Activated naive CD4-positive, alpha-beta T cell treated with anti-CD3 and anti-CD28 coated beads, Interleukin-2, amount 50 U/mL, for 72 hours (primary cell): ENCODE measurements at places on chromosomes 1 and 21.

DNA sequence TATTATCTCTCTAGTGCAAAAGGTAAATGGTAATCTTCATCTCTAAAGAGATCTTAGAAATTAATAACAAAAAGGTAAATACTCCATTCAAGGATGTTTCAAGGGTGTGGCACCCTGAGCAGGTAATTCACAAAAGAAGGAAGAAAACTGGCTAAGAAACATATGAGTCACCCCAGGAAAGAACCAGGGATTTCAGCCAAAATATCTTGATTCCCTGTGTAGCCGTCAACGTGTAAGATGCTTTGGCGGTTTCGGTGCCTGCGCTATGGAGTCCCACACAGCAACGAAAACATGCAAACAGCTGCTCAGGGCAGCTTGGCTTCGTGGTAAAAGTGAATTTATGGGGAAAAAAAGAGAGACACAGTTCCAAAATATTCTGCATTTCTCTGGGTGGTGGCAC, 3.7 kb downstream of the ITGB2 start:
- no peak for DNase-seq

DNA sequence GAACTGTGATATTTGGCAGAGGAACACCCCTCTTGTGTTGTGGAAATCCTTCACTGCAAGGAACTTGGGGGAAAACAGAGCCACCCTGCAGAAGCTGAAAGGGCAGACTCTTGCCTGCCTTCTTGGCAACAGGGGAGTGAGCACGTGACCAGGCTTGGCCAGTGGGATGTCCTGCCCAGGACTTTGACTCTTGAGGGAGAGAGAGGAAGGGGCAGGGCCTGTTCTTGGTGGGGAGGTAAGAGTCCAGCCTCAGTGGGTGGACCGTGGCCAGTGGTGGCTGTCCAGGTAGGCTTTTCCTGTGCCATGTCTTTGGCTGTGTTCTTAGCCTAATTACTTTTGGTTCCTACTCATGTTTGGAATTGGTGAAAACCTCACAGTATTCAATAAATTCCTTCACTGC, 8.6 kb upstream of the AK2 start:
- DNase-seq, result no peak

DNA sequence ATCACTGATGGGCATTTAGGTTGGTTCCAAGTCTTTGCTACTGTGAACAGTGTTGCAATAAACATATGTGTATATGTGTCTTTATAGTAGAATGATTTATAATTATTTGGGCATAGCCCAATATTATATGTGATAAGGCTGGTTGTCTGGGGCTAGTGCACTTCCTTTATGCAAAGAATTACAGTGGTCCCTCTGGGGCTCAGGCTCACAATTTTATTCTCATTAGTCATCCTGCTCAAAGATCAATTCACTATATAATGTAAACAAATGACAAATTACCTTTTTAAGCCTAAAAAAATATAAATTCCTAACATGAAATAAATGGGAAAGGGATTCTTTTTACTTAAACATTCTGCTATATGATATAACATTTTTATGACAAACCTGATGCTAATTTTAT, 5.0 kb downstream of the PLPPR4 start:
- no peak for DNase-seq

DNA sequence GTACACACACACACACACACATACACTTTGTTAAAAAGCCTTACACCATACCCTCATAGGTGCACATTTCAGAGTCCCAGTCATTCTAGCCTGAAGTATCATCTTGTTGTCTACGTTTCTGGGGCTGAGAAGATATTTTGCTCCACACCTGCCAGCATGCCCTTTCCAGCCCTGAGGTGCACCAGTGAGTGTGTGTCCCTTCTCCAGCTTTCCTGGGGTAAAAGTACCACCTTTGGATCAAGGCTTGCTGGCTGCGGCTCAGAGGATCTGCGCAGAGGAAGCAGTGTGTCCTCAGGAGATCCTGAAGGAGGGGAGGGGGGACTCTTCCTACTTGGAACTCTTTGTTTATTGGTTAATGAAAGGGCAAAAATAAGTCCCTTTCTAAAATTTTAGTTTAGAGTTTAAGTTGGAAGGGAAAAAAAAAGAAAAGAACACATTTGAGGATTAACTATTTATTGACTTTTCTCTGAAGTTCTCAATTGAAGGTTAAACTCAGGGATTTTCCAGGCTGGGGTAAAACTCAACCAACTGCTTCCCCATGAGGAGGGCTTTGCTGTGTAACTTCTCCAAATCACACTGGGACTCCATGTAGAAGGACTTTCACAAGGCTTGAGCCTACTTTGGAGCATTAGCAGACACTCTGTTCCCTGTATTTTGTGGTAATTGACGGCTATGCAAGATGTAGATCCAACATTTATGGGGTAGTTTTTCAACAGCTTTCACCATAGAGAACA, 200.3 kb upstream of the SGIP1 start:
- DNase-seq, result no peak

GRCh38 chr1:94501935-94502334, 39.6 kb downstream of the F3 start:
- DNase-seq, result no peak

DNA sequence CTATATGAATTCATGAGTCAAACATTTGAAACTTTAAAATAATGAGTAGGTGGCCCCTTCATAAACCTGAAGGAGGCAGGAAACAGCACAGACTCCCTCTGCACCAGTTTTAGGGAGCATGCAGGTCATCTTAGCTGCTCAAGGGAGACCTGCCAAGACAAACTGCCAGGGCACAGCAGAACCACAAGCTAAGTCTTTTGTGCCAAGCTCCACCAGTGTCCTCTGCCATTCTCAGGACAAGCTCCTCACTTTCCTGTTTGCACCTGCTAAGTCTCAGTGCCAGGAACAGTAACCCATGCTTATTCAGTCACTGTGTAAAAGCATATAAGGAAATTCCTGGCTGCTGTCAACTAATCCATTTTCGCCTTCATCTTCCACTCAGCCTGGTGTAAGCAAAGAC, 368.9 kb downstream of the SEC16B start:
- no peak for DNase-seq

DNA sequence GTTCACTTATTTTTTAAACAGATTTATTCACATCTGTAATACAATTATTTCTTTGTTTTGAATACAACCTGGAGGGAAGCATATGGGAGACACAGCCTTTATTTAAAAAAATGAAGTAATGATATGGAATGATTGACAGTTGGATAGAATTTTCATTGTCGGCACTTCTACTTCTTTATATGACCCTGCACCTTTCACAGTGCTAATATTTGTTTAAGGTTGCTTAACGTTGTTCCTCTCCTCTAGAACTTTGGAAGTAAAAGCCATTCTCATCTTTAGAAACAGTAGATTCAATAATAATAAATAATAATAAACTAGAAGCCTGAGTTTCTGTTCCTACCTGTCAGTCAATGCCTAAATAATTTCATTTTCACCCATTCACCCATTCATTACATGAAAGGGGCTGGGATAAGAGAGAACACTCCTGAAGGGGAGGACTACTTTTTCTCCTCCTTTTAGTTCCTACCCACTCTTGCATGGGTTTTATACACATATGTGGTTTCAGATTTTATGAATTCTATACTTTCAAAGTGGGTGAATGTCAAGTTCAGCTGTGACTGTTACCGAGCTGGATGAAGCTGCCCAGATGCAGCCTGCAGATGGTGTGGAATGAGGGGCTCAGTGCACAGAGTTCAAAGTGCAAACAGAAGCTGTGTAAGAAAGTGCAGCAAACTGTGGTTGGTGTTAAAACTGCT, 9.4 kb downstream of the RUNX1 start:
- no peak for DNase-seq

DNA sequence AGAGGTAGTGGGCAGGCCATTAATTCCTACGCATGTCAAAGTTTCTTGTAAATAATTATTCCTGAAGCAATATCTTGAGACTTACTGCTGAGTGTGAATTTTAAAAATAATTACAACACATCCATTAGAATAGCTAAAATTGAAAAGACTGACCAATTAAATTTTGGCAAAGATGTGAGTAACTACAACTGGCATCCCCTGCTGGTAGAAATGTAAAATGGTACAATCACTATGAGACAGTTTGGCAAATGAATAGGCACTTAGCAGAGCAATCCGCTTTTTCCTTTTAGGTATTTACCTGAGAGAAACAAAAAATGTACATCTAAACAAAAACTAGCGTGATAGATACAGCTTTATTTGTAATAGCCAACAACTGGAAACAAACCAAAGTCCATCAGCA, 798.9 kb downstream of the BRINP3 start:
- no peak for DNase-seq

GRCh38 chr1:13927736-13928135, 227.7 kb downstream of the PRDM2 start:
- DNase-seq, result no peak

DNA sequence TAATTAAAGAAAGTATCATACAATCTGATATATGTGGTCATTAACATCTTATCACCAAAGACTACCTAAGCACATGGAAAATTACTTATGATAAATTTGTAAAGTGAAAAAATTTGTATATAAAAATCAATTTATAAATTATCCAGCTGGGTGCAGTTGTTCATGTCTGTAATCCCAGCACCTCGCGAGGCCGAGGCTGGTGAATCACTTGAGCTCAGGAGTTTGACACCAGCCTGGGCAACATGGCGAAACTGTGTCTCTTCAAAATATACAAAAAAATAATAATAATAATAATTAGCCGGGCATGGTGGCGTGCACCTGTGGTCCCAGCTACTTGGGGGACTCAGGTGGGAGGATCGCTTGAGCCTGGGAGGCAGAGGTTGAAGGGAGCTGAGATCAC, 82.8 kb upstream of the SYT6 start:
- DNase-seq, result no peak

- no peak for DNase-seq
These were observed 38.1 kb downstream of the TRIM62 start for GRCh38 chr1:33143698-33144097.

GRCh38 chr1:241631674-241632073, 8.5 kb downstream of the CHML start:
- no peak for DNase-seq

DNA sequence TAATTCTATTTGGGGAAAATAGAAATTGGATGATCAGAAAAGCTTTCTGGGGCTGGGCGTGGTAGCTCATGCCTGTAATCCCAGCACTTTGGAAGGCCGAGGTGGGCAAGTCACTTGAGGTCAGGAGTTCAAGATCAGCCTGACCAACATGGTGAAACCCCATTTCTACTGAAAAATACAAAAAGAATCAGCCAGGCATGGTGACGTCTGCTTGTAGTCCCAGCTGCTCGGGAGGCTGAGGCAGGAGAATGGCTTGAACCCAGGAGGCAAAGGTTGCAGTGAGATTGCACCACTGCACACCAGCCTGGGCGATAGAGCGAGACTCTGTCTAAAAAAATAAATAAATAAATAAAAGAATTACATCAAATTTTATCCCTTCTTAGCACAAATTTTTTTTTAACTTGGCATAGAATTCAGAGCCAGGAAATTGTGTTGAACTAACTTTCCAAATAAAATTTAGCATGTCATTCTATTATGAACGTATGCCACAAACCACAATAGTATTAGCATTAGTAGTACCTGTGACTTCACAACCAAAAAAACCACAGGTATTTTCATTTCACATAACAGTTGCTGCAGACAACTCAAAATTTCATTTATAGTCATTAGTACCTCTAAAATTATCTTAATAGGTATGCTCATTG, 4.5 kb upstream of the ANKRD13C start:
- no peak for DNase-seq

GRCh38 chr1:237249120-237249519, 207.1 kb downstream of the RYR2 start:
- no peak for DNase-seq

DNA sequence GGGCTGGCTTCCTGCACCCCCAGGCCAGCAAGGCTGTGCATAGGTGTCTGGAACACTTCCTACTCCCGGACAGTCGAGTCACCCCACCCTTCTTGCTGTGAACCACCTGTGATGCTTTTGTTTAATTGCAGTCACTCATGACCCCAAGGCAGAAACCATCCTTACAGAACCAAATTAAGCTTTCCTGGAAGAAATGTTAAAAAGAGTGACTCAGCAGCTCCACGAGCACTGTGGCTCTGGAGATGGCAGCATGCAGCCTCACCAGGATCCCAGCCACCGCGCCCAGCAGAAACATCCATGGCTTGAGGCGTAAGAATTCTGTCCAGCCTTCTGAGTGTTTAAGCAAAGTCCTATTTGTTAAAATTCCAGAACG, 28.8 kb downstream of the SNAP47 start:
- no peak for DNase-seq

- no peak for DNase-seq
These were observed 29.4 kb downstream of the MRPL37 start for GRCh38 chr1:54229281-54229891.

DNA sequence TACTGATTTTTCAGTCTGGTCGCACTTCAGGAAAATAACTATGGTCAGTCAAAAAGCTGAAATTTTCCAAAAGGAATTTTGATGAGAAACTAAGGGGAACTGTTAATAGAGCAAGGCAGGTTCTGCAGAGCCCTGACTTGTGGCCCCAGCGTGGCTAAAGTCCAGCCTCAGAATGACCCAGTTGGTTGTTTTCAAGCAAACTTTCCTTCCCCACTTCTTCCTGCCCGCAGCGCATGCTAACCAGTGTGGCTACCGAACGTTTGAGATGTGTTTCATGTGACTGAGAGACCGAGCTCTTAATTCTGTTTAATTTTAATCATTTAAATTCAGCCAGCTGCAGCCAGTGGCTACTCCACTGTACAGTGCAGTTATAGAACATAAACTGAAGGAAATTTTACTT, 6.2 kb upstream of the IL10RB start:
- no peak for DNase-seq

GRCh38 chr1:164360265-164360664, 198.7 kb upstream of the PBX1 start:
- DNase-seq, result no peak

- DNase-seq, result peak; percentile 83
These were observed 17.9 kb upstream of the ETV3 start for GRCh38 chr1:157156058-157156541.

DNA sequence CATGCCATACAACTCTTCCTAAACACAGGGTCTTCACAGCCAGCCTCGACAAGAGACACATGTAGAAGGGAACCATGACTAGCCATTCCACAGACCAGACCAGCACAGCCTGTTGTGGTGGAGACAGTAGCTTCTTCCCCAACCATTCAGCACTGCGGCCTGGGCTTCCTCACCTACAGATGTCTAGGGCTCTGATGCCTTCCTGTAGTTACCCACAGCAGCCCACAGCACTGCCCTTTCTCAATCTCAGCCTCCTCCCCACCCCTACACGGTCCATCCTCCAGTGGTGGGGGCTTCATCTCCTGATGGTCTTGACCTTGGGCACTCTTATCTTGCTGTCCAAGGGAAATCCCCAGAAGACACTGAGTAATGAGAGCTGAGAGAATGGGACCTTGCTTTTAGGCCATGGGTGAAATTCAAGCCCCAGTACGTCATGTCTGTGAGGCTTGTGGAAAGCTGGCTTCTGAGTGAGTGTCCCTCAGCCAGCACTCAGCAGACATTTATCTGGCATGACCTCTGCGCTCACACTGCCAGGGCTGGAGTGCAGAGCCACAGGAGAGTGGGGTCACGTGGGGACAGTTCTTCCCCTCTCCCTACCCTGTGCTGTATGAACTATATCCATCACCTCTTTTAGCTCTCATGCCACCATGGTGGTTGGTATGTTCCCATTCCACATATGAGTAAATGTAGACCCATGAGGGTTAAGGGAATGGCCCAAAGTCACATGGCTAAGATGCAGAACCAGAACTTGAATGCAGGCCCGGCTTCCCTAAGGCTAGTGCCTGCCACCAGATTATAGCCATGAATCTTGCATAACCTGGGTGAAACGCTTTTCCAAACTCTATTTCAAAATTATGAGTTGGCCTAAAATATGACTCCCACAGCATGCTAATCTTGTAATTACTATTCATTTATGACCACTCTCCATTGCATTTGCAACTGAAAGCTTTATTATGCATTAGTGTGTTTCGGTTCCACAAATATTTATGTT, 104.7 kb downstream of the HIVEP3 start:
- DNase-seq, result no peak

- no peak for DNase-seq
These were observed 346.7 kb upstream of the VAMP3 start for GRCh38 chr1:7424352-7424890.
